Smooth muscle cell of trachea (primary cell): ENCODE measurements at places on chromosomes 2 and 18. TPM values are rescaled to one million over a fixed set of nuclear protein-coding genes. Genes with fewer than 3 reads are reported as not detected.

The ACTR1B gene
- 62.2 and 69.4 TPM in 2 replicates for total RNA-seq

The AQP12A gene
- total RNA-seq: not detected in 2 replicates

The ANO7 gene
- 0.15 and 0.83 TPM in 2 replicates for total RNA-seq

The TACR1 gene
- total RNA-seq: 0.33 TPM in 1 of 2 replicates, not detected in the other

The PDCL3 gene
- 8.3 and 12.1 TPM in 2 replicates for total RNA-seq

The RGPD6 gene
- 22.7 and 27.6 TPM in 2 replicates for total RNA-seq

The REG3G gene
- not detected in 2 replicates for total RNA-seq

The DQX1 gene
- under 0.01 and 0.29 TPM in 2 replicates for total RNA-seq

The AP1S3 gene
- total RNA-seq: 2.6 and 4.4 TPM in 2 replicates

The UGGT1 gene
- total RNA-seq: 71.6 and 102 TPM in 2 replicates

The MYCN gene
- total RNA-seq: not detected in 2 replicates

The GALR1 gene
- under 0.01 TPM in 1 of 2 replicates, not detected in the other for total RNA-seq

The ANKRD30BL gene
- not detected in 2 replicates for total RNA-seq

The DNMT3A gene
- 15.7 and 18.4 TPM in 2 replicates for total RNA-seq

The ELP2 gene
- 110 and 123 TPM in 2 replicates for total RNA-seq

The SULT1C4 gene
- total RNA-seq: under 0.01 TPM in 1 of 2 replicates, not detected in the other

The ITPRID2 gene
- total RNA-seq: 175 and 289 TPM in 2 replicates

The MEP1B gene
- 0.17 TPM in 1 of 2 replicates, not detected in the other for total RNA-seq

The NTSR2 gene
- total RNA-seq: not detected in 2 replicates

The ANTXR1 gene
- 39.4 and 45.7 TPM in 2 replicates for total RNA-seq

The CCDC142 gene
- 25.9 and 27.6 TPM in 2 replicates for total RNA-seq

The EPC2 gene
- 15.7 and 21.2 TPM in 2 replicates for total RNA-seq

The GAL3ST2 gene
- total RNA-seq: 0.15 TPM in 1 of 2 replicates, not detected in the other

The IL1A gene
- total RNA-seq: 0.15 and 0.33 TPM in 2 replicates

The AKAIN1 gene
- not detected in 2 replicates for total RNA-seq

The MSH2 gene
- total RNA-seq: 16.4 and 33.0 TPM in 2 replicates

The CDH19 gene
- not detected in 2 replicates for total RNA-seq

The NAT8 gene
- total RNA-seq: not detected in 2 replicates

The PTH2R gene
- not detected in 2 replicates for total RNA-seq

The GRB14 gene
- total RNA-seq: 0.29 and 0.83 TPM in 2 replicates

The C1QL2 gene
- total RNA-seq: not detected in 2 replicates

The SLC5A7 gene
- total RNA-seq: not detected in 2 replicates

The CMPK2 gene
- total RNA-seq: 0.50 and 0.58 TPM in 2 replicates

The RAB6C gene
- total RNA-seq: not detected in 2 replicates

The TEKT4 gene
- total RNA-seq: not detected in 2 replicates

The APCDD1 gene
- total RNA-seq: 1.9 and 4.5 TPM in 2 replicates

The POMC gene
- total RNA-seq: 0.66 and 3.8 TPM in 2 replicates

The CNTNAP5 gene
- total RNA-seq: not detected in 2 replicates

The ID2 gene
- total RNA-seq: 103 and 144 TPM in 2 replicates

The CTIF gene
- total RNA-seq: 15.9 and 33.1 TPM in 2 replicates

The RPIA gene
- total RNA-seq: 5.1 and 7.0 TPM in 2 replicates

The LRATD1 gene
- under 0.01 TPM in 2 replicates for total RNA-seq

The PPP1R1C gene
- 0.33 and 2.2 TPM in 2 replicates for total RNA-seq

The HTR2B gene
- total RNA-seq: 9.8 and 15.3 TPM in 2 replicates

The MEIS1 gene
- total RNA-seq: 106 and 127 TPM in 2 replicates

The HOXD3 gene
- total RNA-seq: 0.29 TPM in 1 of 2 replicates, not detected in the other

The VPS54 gene
- 21.2 and 25.6 TPM in 2 replicates for total RNA-seq

The PEX13 gene
- total RNA-seq: 26.0 and 32.4 TPM in 2 replicates
